T-helper 17 cell (primary cell): ENCODE measurements at places on chromosomes 3 and 15.

GRCh38 chr3:40185029-40185695 is 124.3 kb upstream of the EIF1B start:
- DNase-seq = no peak

GRCh38 chr15:71469413-71469812 is 340.9 kb upstream of the NR2E3 start:
- no peak for DNase-seq

- no peak for DNase-seq
Measured at GRCh38 chr3:81470524-81471278, 290.7 kb downstream of the GBE1 start.

GRCh38 chr15:81091889-81092558 is 42.0 kb upstream of the CFAP161 start:
- no peak for DNase-seq

DNA sequence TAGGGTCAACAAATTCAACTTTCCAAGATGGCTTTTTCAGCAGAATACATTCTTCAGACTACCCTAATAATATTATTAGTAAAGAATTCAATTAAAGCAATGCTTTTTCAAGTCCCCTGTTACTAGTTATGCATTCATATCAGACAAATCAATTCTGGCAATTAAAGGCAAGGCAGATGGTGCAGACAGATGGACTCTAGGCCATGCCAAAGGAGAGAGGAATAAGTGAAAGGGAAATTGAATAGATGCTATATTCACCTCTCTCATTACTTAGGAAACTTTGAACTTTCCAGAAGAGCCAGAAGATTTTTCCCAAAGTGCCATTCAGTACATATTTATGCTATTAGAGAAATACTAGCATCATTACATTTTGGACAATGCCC is 487.7 kb upstream of the RASGRP1 start:
- no peak for DNase-seq

GRCh38 chr15:68464448-68465090 is 32.6 kb upstream of the ITGA11 start:
- no peak for DNase-seq

DNA sequence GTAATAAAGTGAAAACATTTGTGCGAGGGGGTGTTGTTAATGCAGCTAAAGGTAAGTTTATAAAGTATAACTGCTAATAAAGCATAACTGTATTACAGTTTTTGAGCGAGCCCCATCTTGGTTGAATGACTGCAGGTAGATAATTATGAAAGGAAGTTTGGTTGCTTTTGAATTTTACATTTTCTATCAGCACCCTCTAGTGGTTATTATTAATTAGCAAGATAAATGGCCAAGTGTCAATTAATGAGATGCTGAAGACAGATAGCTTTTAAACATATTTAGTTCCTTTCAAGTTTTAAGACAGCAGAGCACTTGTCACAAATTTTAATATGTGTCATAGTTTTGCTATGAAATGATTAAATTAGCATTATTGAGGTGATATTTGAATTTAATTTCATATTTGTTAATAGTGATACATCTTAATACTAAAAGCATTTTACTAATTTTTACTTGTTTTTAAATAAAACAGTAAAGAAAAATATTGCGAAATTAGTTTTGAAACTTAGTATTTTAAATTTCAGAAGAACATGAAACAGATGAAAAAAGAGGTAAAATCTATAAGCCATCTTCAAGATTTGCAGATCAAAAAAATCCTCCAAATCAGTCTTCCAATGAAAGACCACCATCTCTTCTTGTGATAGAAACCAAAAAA is 15.1 kb downstream of the U2SURP start:
- DNase-seq = no peak

- DNase-seq = no peak
Measured at GRCh38 chr3:45864760-45865519, 21.4 kb upstream of the CCR9 start.

- no peak for DNase-seq
Measured at GRCh38 chr3:189395825-189396224, 224.1 kb downstream of the TPRG1 start.

DNA sequence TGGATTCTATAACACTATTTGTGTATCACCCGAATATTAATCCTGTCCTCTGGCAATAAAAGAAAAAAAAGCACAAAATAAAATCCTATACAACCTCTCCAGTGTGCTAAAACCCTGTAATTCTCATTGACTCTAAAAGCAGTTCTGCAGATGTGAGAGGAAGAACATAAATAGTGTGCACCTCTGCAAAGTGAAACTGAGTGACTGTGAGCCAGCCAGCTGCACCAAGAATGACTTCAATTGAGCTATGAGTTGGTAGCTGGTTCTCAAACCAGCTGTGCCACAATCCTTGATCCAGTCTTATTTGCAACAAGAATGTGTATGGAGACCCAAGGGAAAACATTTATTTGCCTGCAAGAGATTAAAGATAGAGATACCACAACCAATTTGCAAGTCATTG is 31.2 kb upstream of the COL8A1 start:
- DNase-seq = no peak
